ENCODE measurements at places on chromosomes 11 and 22.

DNA sequence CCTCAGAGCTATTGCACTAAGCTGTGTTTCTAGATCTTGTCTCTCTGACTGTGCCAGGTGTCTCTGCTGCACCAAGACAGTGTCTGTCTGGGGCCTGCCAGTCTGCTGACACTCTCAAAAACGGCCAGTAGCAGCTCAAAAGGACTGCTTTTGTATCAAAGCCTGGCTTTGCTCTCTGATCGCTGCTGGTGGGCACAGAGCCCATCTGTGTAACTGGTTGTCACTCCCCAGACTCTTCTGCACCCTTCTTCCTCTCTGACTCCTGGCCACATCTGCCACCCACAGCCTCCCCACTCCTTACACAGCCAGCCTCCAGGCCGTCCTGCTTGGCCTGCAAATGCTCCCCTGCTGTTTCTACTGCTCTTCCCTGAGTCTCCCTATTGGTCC is 26.5 kb downstream of the MED15 start:
- no peak for DNase-seq

GRCh38 chr11:77654770-77655434 is 17.3 kb upstream of the CLNS1A start:
- DNase-seq, result no peak

DNA sequence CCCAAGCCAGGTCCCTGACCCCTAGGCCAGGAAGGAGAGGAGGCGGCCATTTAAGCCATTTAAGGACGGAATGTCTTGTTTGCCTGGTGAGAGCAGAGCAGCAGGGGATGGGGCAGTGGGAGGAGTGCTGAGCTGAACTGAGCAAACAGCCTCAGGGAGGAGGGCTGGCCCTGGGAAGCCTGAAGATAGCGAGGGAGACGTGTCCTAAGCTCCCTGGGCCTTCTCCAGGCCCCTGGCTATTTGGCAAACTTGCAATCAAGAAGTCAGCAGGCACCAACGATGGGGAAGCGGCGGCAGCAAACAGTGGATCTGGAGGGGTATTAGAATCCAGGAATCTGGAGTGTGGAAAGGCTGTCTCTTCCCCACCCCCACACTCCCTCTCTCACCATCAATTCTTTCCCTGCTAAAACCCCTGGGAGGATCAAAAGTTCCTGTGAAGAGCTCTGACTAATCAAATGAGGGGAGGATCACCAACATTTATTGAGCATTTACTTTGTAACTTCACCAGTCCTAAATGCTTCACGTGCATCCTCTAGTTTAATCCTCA is 8.8 kb downstream of the BCL9L start:
- DNase-seq, result no peak

DNA sequence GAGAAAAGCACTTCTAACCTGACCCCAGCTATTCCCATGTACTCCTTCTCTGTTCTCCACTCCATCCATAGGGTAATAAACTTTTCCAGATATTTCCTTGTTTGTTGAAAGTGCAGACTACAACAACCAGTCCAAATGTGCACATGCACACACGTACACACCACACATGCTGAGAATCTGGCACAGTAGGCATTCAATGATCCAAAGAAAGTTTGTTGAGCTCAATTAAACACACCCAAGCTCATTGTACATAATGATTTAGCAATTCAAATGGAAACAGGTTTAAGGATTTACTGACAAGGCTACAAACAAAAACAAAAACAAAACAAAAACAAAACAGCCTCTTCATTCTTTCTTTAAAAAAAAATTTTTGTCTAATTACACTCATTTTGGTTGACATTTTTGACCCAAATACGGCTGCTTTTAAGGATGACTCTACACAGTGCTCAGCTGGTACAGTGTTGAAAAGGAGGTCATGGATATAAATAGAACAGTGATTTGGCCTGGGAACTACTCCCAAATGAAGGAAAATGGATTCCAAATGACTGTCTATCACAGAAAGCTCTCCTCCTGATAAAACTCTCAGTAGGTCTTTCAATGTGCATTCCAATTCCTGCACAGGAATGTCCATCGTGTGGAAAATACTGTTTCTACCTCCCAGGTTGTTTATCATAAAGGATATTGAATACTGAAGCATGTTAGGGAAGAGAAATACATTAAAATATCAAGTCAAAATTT is 232.2 kb downstream of the GUCY1A2 start:
- DNase-seq, result no peak

DNA sequence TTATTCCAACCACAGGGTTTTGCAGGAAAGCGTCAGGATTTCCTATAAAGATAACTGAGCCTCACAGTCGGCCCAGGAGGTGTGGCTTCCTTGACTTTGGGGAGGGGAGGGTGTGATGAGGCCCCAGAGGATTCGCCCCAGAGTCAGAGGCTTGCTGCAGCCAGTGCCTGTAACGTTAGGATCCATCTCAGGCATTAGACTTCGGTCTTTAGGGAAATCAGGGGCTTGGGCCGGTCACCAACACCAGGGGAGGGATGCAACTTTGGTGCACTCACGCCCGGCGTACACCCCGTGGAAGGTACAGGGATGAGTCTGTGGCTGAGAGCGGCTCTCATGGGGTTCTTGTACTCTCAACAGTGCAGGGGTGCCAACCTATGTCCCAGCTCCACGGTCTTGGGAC is 5.7 kb upstream of the ANO1 start:
- DNase-seq, result no peak

- DNase-seq, result no peak
Measured at GRCh38 chr22:20430101-20430719, 7.4 kb downstream of the SCARF2 start.

DNA sequence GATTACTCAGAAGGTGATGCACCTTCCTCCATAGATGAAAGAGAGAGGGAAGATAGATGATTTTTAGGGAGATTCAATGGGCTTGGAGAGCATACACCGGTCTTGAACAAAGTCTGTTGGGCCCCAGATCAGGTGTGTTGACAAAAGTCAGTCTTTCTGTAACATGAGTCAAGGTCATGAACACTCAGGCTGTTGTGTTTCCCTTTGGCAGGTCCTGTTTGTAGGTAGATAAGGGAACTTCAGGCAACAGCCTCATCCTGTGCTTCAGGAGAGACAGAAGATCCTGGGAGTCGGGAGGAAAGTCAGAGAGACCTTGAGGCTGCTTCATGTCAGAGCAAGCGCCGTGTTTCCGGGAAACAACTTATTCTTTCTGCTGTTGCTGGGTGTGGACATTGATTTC is 703.1 kb downstream of the BRD1 start:
- DNase-seq, result no peak

DNA sequence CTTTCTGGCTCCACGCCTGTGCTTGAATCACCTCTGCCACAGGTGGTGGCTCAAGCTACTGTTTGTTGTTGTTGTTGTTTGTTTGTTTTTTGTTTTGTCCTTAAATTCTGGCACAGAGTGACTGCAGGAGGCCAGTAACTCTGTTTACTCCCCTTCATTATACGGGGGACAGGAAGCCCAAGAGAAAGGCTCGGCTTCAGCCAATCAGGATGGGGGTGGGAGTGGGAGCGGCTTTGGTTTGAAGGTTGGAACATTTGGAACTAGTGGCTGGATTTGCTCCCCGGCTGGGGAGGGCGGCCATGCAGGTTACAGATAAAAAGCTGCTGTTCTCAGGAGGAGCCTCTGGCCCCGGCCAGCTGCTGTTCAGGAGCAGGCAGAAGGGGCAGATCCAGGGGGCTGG is 19.7 kb upstream of the CABP2 start:
- DNase-seq, result no peak

DNA sequence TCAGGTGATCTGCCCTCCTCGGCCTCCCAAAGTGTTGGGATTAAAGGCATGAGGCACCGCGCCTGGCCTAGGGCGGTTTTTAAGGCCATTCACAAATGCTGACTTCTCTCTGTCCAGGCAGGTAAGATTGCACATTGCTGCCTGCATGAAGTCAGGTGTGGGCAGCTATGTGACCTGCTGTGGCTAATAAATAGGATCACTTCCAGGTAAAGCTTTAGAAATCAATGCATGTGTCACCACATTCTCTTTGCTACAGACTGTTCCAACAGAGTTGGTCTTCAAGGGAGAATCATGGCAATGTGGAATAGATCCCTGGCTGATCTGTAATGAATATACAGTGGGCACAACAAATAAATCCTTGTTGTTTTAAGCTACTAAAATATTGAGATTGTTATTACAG is 260.3 kb upstream of the PITPNB start:
- no peak for DNase-seq

DNA sequence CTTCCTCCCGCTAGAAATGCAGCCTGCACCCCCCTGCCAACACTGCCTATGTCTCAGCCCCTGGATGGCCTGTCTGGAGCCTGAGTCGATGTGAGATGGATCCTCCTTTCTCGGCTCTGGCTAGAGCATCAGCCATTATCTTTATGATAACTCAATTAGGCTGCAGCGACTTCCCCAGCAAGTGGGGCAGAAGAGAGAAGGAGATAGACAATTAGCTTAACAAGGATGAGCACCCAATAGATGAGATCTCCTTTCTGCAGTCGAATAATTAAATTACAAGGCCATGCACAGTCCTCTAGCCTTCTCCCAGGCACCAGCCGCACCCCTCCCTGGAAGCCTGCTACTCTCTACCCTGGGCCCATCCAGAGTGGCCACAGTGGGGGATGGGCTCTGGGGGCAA is 179.3 kb downstream of the CEP164 start:
- no peak for DNase-seq

GRCh38 chr22:38919631-38920190 is 37.7 kb upstream of the APOBEC3A start:
- no peak for DNase-seq

DNA sequence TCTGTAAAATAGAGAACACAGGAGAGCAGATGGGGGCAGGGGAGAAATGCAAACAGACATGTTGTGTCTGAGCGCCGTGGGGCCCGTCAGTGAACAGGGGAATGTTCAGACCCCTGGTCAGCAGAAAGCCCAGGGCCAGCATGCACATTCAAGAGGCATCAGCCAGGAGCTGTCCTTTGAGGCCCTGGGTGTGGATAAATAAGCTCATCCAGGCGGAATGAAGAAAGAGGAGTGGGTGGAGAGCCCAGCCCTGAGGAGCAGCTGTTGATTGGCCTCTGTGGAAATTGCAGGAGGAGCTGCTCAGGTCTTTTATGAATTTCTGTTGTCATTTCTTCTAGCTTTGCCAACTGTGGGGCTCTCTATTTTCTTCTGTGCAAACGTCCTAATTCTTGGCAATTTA is 49.7 kb upstream of the CECR2 start:
- DNase-seq, result no peak

- peak; percentile 59 for DNase-seq
Measured at GRCh38 chr11:95705485-95706124, 84.0 kb downstream of the FAM76B start.

GRCh38 chr11:113840932-113841664 is 34.3 kb downstream of the USP28 start:
- DNase-seq, result no peak

DNA sequence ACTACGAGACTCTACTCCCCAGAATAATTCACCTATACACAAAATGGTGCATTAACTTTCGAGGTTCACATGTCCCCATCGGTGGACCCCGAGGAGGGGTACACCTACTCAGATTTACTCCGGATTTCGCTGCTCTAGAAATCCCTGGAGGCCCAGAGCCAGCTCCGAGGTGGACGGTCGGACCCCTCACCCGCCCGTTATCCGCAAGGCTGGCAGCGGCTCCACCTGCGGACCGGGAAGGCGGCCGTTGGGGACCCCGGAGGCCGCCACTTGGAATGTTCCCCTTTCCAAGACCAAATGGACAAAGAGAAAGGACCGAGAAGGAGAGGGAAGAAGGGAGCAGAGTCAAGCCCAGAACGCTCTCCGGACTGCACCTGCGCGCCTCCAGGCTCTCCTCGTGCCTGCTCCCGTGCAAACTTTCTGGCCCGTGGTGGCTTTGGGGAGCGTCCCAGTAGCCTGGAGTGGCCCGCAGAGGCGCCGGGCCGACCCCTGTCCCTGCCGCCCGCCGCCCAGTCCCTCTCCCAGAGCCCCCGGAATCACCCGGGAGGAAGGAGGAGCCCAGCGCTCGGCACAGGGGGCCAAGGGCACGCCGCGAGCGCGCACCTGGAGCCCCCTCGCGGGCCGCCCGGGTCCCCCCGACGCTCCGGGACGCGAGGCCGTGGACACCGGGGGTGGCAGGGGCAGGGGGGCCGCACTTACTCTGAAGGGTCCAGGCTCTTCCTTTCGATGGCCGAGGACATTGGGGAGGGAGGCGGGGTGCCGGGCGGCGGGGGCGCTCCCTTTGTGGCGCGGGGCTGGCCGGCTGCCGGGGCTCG is 23.0 kb downstream of the LMO2 start:
- DNase-seq, result no peak

GRCh38 chr22:35805466-35805865 is 87.8 kb downstream of the APOL5 start:
- no peak for DNase-seq

DNA sequence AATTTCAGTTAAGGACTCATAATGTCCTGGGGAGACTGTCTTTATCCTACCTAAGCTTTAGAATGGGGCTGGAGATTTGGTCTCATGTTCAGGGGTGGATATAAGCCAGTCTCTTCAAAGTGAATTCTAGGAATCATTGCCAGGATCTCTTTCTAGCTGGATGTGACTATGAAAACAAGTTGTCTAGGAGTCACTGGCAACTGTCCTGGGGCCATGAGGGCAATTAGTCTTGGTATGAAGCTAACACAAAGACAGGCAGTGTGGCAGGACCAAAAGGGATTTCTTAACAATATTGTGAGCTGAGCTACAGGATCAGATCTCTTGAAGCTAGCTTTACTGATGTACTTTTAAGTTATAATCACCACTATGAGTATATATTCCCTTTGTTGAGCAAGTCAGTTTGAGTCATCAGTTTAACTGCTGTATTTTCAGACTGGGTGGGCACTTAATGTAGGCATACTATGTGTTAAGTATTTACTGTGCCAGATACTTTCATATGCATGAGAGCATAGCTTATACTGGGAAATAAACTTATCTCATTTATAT is 390.0 kb upstream of the CCDC90B start:
- DNase-seq, result no peak

GRCh38 chr11:69524291-69524882 is 42.9 kb downstream of the LINC01488 start:
- DNase-seq, result no peak

GRCh38 chr11:92224407-92225124 is at the start of gene FAT3:
TSS of gene FAT3 (plus strand) at chr11:92224818. CDS start at chr11:92352113, 127,295 bp downstream.
- no peak for DNase-seq

DNA sequence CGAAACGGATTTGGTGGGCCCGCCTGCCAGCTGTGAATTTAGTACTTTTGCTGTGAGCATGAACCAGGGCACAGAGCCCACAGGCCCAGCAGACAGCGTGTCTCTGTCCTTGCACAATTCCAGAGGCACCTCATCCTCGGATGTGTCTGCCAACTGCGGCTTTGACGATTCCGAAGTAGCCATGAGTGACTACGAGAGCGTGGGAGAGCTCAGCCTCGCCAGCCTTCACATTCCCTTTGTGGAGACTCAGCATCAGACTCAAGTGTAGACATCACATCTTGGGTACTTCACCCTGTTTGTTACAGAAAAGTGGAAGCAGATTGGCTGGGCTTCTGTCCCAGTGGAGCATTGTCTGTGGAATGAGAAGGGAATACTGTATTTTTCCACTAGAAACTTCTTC is 78.6 kb upstream of the MTNR1B start:
- DNase-seq, result no peak
